GM23248 (cell line): ENCODE measurements at places on chromosomes 11 and 22. TPM values are rescaled to one million over a fixed set of nuclear protein-coding genes. Genes with fewer than 3 reads are reported as not detected.

DNA sequence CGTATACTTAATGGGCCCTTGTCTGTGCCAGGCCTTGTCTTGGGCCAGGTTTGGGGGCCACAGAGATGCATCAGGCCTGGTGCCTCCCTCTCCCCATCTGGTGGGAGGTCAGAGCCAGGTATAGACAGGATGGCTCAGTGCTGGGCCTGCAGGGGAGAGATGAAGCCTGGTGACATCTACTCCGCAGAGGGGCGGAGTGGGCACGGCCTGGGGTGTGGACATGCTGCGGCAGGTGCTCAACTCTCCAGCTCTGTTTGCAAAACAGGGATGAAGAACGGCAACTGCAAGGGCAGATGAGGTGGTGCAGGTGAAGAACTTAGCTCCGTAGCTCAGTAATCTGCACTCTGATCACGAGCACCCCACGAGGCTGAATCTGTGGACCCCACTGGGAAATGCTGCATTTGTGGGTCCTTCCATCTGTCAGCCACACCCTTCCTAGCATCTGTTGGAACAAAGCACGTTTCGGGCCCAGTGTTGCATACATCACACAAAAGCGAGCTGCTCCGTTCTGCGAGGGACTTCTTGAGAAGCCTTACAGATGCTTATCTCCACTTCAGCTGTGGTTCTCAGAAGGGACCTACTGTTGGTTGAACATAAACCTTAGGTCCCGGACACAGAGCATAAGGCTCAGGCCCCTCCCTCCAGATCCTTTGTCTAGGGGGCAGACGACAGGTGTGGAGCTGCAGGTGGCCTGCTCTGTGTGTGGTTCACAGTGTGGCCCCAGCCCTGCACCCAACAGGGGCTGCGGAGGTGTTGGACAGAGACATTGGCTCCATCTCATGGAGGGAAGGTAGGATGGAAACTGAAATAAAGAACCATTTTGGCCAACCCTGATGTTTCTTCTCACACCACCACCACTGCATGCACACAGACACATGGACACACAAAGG, 78.3 kb downstream of the LRRC32 start:
- no peak for DNase-seq

Gene QSER1
- total RNA-seq, result 16.5 and 16.7 TPM in 2 replicates

Gene ZNHIT2
- total RNA-seq, result 12.3 and 13.2 TPM in 2 replicates

Gene ANO1
- total RNA-seq, result 0.97 TPM in 1 of 2 replicates, not detected in the other

Gene RFPL3
- total RNA-seq, result not detected in 2 replicates

Gene TRIM5
- 10.7 and 11.9 TPM in 2 replicates for total RNA-seq
